ENCODE measurements at places on chromosomes 6 and 20.

DNA sequence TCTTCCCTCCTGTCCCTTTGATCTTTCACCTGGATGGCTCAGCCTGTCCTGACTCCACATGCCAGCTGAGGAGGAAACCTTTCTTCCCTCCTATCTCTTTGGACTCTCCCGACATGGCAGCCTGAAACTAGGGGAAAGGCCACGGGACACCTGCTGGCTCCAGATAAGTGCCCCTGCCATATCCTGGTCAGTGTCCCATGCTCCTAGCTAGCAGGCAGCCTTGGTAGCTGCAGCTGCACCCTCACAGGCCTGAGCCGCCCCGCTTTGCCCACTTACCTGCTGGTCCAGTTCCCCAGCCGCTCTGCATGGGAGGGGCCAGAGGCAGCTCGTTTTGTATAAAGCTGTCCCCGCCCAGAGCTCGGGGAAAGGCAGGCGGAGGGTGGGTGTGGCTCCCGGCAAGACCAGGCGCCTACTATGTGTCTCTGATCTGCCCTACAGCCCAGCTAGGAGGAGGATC is 7.4 kb upstream of the SLC52A3 start:
- DNase-seq = no peak

GRCh38 chr20:51354191-51354768 is 188.2 kb downstream of the NFATC2 start:
- DNase-seq = no peak

DNA sequence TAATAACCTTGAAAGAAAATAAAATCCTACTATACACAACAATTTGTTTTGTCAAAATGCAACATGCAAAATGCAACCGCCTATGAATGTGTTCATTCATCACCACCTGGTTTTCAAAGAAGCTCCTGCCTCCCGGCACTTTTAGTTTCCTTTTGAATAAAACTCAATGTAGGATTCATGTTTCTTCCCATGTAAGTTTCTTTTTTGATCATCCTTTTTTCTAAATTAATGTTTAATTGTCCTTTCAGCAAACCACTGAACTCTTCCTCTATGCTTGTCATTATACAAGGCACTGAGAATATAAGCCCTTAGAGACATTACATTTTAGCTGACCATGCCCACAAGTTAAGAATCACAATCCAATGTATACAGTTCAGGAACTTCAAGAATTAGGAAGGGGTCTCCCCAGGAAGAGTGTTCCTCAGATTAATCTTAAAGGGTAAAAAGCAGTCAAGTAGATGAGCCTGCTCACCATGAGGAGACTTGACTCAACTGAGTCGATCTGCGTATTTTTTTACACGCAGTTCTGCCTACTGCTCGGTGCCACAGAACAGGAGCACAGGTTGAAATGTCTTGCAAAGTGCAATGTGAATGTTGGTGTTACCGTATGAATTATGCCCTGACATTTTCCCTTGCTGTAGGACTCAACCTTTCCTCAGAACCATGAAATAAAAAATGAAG is 7.2 kb upstream of the THEMIS start:
- no peak for DNase-seq

GRCh38 chr6:128641703-128642102 is 121.3 kb upstream of the PTPRK start:
- DNase-seq = no peak

GRCh38 chr20:23155141-23155590 is 69.0 kb upstream of the CD93 start:
- DNase-seq = no peak

DNA sequence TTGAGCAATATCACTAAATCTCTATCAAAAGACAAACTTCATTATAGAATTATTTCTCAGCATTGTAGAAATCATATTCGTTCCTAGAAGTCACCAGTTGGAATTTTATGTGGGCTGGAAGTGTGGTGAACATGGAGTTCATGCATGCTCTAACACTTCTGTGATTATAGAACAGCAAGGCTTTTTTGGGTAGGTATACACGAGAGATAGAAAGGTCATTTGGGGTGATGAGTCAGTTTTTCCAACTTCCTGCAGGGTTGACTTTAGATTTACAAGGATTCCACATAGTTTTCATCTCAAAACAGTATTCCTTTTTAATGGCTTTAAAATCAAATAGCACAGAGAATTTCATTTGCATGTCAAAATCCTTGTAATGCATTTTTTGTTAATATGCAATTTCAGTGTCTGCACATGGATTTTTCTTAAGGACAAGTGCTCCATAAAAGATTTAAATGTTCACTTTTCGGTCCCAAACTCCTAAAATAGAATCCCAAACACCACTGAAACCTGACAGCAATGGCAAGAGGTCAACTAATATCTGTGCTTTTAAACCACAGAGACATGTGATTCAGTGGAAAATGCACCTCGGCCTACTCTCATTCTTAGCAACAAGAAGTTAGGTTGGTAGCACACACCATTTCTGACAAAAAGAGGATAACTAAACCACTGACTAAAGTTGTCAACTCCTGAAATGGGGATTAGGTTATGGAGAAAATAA is 211.0 kb downstream of the MOXD1 start:
- DNase-seq = no peak

DNA sequence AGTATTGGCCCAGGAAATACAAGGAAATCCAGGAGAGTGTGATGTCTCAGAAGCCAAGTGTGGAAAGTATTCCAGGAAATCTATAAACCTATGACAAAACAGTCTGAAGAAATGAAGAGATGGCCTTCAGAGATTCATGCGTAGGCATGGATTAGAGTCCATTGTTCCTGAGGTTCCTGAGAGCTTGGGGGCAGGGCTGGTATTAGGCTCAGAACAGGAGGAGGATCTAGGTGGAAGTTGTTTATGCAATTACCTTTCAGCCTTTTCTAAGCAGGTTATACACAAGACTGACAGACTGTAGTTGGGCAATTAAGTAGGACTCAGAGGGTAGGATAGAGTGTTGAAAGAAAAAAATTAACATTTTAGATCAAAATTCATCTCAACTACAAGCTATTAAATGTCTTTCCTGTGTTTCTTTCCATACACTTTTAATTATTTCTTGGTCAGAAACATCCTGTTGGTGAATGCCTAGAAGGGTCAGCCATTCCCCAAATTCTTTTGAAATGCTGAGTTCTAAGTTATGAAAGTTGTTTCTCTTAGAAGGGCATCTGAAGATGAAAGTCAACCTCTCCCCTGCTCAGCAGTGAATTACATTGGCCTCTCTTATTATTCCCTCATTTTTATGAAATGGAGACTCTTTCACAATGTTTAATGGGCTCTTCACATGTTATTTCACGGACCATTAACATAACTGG is 201.2 kb upstream of the MYLIP start:
- no peak for DNase-seq

DNA sequence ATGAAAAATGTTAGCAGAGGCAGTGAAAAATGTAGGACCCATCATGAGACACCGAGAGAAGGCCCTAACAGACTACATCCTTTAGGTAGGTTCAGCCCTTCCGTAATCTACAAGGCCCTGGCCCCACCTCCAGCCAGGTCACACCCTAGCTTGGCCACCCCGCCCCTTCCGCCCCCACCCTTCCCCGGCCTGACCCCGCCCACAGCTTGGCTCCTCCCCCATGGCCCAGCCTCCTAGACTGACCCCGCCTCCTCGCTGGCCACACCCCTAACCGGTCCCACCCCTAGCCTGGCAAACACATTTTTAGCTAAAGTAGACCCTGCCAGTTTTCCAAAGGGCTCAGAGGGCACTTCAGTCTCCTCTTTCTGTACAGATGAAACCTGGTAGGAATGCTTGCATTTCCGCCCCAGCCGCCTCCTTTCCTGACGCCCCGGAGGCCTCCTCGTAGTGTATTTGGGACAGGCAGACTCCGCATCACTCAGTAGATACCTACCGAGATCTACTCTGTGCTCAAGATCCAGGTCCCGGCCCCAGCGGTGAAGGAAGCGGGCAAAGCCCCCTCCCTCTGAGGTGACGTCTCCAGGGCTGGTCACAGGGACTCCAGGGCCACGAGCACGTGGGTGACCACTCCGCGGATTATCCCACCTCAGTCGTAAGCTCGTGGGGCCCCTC is 443.5 kb downstream of the PREX1 start:
- DNase-seq = no peak

DNA sequence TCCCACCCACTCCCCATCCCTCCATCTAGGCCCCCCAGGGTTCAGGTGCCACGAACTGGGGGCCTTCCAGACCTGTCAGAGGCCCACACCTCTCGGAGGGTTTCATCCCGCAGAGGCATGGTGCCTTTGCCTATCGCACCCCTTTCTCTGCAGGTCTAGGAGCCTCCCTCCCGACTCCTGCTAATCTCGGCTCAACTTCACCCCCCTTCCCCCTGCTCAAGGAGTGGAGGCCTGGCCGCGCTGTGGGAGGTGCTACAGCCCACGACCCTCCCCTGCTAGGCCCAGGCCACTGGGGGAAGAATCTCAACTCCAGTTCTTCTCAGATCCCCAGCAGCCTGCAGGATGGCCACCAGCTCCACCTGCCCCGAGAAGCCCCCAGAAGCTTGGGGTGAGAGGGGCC is at the start of gene TULP1:
Gene TULP1 (minus strand): TSS at position 157 of the 400 bp plus-strand sequence. CDS start 38 bp downstream, at position 119.
- DNase-seq = no peak

DNA sequence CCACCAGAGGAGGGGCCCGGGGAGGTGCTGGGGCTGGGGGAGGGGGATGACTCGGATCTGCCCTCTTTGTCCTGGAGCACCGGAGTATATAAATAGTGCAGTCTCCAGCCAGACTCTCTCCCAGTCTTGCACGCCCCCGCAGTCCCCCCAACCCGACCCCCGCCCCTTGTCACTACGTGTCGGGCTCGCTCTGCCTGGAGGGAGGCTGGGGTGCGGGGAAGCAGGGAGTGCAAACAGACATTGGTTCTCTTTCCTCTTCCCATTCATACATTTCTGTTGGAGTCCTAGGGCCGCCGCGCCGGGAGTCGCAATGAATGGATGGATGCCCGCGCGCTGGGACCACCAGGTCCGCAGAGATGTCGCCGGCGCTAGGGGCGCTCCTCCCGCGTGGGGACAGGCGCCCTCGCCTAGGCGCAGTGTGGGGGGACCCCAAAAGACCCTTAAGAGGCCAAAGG is 179.3 kb downstream of the TBXT start:
- no peak for DNase-seq

- DNase-seq = no peak
Measured at GRCh38 chr6:20014508-20014907, 177.3 kb downstream of the ID4 start.

GRCh38 chr6:74289884-74290283 is 593.9 kb downstream of the CD109 start:
- no peak for DNase-seq

GRCh38 chr6:158311193-158311592 is 1.1 kb upstream of the TULP4 start:
- no peak for DNase-seq

GRCh38 chr6:26185802-26186201 is 98.6 kb downstream of the HFE start:
- DNase-seq = no peak

DNA sequence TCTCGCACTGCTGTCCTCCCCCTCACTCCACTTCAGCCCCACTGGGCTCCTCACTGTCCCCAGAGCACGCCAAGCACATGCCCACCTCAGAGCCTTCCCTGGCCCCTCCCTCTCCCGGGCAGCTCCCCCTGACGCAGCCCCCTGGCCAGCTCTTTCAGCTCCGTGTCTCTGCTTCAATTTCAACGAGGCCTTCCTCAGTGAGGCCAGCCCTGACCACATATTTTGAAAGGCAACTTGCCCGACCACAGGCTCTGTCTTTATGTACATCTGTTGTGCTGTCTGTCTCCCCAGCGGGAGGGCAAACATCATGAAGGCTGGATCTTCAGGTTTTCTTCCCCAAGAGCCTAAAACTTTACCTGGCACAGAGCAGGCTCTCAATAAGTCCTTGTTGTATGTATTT is 44.6 kb downstream of the JPH2 start:
- DNase-seq = no peak

- DNase-seq = peak; percentile 40
Measured at GRCh38 chr6:161373905-161374451, 100.1 kb upstream of the AGPAT4 start.

DNA sequence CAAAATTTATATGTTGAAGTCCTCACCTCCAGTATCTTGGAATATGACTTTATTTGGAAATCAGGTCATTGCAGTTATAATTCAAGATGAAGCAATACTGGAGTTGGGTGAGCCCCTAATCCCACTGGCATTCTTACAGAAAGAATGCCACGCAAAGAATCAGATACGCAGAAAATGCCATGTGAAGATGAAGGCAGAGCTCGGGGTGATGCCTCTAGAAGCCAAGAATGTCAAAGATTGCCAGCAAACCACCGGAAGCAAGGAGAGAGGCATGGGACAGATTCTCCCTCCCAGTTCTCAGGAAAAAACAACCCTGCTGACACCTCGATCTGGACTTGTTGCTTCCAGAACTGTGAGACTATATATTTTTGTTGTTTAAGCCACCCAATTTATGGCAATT is 273.4 kb upstream of the CITED2 start:
- no peak for DNase-seq

DNA sequence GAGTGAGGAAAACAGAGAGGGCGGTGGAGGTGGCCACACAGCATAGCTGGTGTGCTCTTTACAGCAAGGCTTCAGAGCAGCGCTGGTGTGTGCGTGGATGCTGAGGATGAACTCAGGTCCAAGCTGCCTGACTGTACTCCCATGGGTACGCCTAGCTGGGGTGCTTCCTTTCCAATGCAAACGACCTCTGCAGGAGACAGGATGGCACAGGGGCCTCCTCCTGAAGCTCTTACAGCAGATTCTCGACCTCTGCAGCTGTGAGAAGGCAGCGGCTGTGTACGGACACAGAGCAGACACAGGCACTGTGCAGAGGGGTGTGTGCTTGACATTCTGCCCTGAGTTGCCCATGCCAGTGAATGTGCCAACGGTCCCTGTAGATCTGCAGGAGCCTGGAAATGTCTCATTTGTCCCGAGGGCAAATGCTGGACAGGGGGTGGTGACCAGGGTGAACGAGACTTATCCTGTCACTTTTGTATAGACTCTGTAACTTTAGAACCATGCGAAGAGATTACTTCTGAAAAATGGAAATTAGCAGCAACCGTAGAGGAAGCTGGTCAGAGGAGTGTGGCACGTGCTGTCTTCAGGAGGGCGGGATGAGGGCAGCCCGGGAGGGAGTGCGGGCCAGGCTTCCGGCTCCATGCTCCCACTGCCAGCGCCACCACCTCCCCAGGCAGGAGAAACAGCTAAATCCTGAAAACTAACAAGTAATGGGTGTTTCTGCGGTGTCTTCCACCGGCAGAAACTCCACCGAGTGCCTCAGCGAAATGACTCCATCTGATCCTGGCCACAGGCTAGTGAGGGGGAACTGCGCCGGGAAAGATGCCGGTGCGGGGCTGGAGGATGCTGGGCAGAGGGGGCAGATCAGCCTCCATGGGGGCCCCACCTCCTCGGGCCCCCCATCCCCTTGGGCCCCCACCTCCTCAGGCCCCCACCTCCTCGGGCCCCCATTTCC is 120.9 kb upstream of the RPS6KA2 start:
- no peak for DNase-seq

DNA sequence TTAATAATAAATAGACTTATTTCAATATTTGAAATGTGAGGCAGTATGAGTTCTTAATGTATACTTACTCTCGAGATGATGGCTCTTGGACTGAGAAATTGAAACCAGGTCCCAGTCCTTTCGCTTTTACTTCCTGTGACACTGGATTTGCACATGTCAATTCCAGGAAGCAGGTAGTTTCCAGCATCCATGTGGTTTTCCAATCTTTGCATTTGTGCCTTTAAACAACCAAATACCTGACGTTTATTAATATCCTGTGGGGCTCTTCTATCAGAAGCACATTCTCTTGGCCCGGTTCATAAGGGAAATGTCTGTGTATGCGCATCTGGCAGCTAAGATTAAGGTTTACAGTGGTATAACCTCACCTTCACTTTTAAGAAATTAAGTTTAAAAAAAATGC is 13.1 kb downstream of the UTRN start:
- no peak for DNase-seq

GRCh38 chr6:116359131-116359530 is 11.6 kb upstream of the DSE start:
- no peak for DNase-seq

Measured in stimulated activated CD8-positive, alpha-beta memory T cell treated with anti-CD3 and anti-CD28 coated beads, Interleukin-4, amount 100 ng/mL, for 4 hours (primary cell).